Activated T-helper 1 cell treated with anti-CD3 and anti-CD28 coated beads, Interleukin-12 subunit alpha, Interleukin-12 subunit beta, Interleukin-2, Interleukin-4 antibody, amounts not matched to agents 30 ng/mL and 10 ng/mL and 1 ng/mL, durations not matched to agents 14 hours and 24 hours and 36 hours (primary cell): ENCODE measurements at places on chromosomes 6 and 20. TPM values are rescaled to one million over a fixed set of nuclear protein-coding genes. Genes with fewer than 3 reads are reported as not detected.

DSP gene
- not detected in 2 replicates for total RNA-seq

DNA sequence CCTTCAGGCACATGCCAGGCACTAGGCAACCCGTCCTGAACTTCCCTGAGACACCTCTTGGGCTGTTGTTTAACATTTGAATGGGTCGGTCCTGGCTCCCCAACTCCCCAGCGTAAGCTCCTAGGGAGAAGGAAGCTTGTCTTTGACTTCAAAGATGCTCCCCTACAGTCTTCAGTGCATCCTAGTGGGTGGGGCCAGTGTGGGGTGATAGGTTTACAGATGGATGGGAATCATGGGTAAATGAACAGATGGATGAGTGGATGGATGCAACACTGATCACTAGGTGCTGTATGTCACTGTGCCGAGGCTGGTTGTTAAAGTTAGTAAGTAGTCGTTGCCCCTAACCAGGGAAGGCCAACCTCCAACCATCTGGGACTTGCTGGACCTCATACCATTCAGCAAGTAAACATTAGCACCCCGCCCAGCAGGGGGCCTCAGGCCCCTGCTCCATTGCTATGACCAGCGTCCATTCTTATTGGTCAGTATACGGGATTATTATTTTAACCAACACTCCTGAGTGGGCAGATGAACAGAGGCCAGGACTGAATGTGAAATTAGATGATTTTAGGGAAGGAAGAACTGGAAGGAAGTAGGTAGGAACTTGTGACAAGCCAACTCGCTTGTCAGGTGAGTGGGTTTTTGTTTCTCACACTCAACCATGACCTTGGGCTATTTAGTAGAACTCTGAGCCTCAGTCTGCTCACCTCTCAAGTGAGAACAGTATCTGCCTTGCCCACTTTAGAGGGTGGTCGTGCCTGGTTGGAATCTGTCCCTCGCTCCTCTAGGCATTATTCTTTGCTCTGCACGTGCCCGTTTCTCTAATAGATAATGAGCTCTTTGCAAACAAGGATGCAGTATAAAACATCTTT lies 82.9 kb upstream of the FOXP4 start:
- DNase-seq, result no peak

STX16 gene
- 99.9 and 102 TPM in 2 replicates for total RNA-seq

DNA sequence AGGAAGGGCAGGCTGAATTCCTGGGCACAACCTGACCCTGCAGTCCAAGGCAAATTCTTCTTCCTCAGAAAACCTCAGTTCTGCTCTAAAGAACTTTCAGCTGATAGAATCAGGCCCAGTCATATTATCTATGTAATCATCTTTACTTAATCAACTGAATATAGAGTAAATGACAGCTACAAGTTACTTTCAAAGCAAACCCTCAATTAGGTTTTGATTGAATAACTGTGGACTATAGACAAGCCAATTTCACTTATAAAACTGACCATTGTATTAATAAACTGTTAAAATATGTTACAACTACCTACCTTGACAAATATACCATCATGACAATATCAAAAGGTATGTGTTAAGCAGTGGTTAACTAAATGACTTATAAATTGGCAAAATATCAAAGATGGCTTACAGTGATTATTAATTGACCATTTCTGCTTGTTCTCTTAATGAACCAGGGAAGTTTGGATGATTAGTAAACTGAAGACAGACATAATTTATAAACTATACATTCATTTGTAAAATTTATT lies 46.1 kb upstream of the ADGRF5 start:
- DNase-seq, result no peak

DNA sequence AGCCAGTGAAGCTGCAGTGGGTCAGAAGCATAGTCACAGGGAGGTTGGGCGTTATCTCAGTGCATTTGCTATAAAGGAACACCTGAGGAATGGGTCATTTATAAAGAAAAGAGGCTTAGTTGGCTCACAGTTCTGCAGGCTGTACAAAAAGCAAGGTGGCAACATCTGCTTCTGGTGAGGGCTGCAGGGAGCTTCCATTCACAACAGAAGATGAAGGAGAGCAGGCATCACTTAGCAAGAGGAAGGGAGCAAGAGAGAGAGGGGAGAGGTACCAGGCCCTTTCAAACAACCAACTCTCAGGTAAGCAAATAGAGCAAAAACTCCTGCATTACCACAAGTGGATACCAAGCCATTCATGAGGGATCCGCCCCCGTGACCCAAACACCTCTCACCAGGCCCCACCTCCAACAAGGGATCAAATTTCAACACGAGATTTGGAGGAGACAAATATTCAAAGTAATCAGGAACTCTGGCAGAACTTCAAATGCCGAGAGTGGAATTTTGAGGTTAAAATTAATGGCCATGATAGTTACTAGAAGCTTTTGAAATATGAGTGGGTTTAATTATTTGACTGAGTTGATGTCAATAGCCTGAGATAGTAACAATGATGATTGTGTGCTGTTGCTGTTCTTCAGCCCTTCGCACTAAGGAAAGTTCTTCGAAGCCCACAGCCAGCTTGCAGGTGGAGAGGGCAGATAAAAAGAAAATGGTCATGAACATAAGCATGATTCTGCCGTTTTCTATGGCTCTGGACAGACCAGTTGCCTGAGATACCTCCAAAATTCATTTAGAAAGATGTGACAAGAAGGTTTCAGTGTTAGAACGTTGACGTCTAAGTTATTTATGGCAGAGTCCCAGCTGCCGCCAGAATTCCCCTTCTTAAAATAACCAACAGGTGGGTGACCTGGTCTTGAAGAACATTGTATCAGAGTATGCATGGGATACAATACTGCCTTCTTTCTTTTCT lies 55.3 kb upstream of the ADTRP start:
- no peak for DNase-seq

SIRPB2 gene
- not detected in 2 replicates for total RNA-seq

KCNK5 gene
- total RNA-seq, result 36.7 and 38.7 TPM in 2 replicates

- no peak for DNase-seq
Measured at GRCh38 chr6:36243562-36244212, 26.2 kb upstream of the PNPLA1 start.

BPIFB4 gene
- not detected in 2 replicates for total RNA-seq

DNA sequence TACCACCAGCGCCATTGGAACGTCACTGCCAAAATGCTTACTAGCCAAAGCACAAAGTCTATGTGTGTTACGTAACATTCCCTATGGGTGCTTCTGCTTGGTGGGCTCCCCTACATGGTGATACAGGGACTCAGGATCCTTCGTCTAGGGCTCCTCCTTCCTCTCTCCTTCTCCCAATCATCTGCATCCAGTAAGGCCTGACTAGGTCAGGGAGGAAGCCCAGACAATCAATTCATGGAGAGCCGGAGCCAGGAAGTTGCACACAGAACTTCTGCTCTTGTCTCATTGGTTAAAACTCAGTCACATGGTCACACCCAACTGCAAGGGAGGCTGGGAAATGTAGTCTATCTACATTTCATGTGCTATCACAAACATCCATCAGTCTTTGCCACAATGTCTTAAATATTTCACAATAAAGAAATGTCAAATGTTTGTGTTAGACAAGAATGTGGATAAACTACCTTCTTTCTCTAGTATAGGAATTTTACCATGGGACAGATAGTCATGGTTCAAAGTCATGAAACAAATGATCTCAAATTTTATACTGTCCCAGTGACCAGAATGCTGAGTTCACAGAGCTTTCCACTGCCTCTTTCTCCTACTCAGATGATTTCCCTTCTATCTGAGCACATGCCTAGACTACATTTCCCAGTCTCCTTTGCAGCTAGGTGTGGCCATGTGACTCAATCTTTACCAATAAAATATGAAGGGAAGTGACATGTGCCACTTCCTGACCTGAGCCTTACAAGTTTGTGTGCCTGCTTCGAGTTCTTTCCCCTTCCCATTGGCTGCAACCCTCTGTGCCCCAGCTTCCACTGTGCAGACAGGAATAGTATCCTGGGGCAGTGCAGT lies 9.3 kb upstream of the KCNK15 start:
- no peak for DNase-seq

DNA sequence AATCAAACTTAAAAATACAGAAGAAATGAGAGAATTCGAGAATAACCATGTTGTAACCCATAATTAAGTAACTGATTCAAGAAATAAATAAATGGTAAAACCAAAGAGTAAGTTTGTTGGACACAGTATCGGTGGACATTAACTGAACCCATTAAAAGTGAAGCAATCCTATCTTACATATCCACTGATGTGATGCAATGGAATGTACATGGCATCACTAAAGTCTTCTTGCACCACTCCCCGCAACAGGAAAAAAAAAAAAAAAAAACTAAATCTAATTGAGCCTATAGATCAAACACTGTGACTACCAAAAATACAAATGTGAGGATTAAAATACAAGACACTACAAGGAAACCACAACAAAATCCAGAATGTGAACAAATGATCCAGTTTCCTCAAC lies 7.9 kb downstream of the SNX14 start:
- no peak for DNase-seq

DNA sequence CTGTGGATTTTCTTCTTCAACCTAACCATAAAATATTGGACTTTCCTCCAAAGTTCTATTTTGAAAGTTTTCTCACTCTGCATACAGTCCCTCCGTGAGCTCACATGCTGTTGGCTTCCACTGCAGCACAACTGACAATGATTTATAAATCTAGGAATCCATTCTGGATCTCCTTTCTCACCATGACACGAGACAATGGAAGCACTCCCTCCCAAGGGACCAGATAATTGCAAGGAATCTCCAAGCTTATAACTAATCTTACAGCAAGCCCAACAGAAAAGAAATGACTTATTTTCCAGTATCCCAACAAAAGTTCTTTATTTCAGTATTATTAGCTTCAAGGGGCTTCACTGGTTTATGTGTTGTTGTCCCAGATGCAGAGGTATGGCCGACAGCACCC lies 729.0 kb downstream of the RFPL4B start:
- no peak for DNase-seq

DNA sequence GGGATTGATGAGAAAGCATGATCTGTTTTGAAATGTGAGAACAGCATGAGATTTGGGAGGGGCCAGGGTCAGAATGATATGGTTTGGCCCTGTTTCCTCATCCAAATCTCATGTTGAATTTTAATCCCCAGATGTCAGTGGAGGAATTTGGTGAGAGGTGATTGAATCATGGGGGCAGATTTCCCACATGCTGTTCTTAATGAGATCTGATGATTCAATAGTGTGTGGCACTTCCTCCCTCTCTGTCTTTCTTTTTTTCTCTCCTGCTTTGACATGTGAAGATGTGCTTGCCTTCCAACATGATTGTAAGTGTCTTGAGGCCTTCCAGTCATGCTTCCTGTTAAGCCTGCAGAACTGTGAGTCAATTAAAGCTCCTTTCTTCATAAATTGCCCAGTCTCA lies 1060.3 kb upstream of the CITED2 start:
- no peak for DNase-seq

GRCh38 chr6:71334768-71335167 lies 46.2 kb downstream of the OGFRL1 start:
- no peak for DNase-seq
